ENCODE measurements at places on chromosomes 11 and 22. TPM values are rescaled to one million over a fixed set of nuclear protein-coding genes. Genes with fewer than 3 reads are reported as not detected.

- DNase-seq: peak; percentile 68
Observed at GRCh38 chr22:36762687-36763260, 13.1 kb downstream of the IFT27 start.

- DNase-seq: peak; percentile 58
Observed at GRCh38 chr11:33266393-33267215, 9.4 kb downstream of the HIPK3 start.

DNA sequence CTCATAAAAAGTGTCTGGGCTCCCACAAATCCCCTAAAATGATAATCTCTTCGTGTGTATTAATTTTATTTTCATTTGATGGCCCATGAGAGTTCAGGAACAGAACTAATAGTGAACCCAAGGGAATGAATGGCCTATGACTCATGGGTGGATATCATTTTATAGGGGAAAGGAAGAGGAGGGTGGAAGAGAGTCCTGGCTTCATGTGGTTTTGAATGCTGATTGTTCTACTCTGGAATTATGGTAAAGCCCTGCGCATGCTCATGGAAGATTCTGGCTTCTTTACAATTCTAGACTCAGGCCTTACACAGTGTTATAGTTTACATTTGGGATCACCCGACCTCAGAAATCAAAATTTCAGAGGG, 35.2 kb downstream of the MAML2 start:
- peak; percentile 95 for DNase-seq

GRCh38 chr11:66231561-66231960, 36.9 kb upstream of the RAB1B start:
- DNase-seq: no peak

DNA sequence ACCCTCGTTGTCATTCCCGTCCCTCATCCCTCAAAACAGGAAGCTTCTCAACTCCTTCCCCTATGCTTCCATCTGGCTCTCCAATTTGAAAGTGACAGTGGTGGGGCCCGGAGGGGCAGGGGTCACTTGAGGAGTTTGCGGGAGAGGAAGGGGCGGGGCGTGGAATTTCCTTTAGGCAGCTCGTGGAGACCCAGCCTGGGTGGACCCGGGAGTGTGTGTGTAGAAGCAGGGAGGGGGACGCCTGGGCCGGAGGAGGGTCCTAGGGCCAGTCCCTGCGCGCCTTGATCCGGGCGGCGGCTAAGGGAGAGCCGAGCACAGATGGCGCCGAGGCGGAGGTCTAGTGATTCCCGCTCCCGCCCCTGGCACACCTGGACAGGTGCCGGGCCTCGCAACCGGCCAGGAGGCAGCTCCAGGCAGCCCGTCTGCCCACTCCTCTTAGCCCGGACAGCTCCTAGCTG, 7.8 kb upstream of the PAX6 start:
- no peak for DNase-seq

GRCh38 chr11:24593332-24593731, 96.5 kb downstream of the LUZP2 start:
- peak; percentile 4 for DNase-seq

GRCh38 chr11:128357073-128357472, 230.3 kb downstream of the ETS1 start:
- DNase-seq: no peak

DNA sequence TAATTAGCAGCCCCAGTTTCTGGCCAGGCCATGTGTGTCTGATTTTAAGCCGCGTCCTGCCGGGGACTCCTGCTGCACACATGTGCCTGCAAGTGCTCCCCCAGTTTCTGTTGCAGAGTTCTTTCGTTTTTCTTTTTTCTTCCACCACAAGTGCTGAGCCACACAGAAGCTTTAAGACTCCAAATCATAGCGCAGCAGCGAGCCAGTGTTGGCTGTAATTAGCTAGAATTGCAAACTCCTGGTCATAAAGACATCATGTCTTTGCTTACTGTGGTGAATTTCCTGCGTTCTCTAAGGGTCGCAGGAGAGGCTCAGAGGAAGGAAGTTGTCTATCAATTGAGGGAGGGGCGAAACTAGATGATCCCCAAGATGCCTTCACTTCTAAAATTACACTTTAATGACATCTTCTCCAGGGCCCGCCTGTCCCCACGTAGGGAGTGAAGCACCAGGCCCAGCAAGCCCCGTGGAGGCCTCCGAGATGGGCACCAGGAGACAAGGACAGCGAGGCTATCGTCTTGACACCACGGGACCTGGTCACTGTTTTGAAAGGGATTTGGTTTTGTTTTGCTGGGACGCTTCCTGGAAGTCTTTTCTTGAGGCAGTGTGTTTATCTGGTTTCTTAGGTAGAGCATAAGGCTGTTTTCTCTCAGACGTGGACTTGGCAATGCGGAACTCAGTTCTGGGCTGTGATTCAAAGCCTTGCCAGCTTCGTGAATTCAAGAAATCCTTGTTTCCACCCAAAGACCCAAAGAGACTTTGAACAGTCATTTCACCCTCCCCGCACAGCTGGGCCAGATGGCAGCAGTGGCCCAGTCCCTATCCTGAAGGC, 71.8 kb downstream of the UBASH3B start:
- DNase-seq: no peak

DNA sequence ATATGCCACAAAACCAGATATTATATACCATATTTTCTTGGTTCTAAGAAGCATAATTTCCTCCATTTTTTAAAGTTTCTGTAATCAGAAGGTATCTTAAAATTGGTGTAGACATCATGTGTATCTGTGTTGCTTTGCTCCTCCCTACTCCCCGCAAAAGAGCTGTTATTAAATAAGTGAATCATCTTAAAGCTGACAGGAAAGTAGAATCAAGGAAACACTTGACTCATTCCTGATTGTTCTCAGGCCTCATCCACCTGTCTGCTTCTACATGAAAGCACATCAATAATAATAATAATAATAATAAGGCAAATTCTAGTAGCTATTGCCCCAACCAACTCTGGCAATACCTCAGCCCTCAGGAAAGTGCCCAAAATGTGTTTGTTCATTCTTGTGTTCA, 26.2 kb upstream of the GUCY1A2 start:
- DNase-seq: no peak

GRCh38 chr22:46905415-46905814, 143.0 kb downstream of the TBC1D22A start:
- DNase-seq: no peak

DNA sequence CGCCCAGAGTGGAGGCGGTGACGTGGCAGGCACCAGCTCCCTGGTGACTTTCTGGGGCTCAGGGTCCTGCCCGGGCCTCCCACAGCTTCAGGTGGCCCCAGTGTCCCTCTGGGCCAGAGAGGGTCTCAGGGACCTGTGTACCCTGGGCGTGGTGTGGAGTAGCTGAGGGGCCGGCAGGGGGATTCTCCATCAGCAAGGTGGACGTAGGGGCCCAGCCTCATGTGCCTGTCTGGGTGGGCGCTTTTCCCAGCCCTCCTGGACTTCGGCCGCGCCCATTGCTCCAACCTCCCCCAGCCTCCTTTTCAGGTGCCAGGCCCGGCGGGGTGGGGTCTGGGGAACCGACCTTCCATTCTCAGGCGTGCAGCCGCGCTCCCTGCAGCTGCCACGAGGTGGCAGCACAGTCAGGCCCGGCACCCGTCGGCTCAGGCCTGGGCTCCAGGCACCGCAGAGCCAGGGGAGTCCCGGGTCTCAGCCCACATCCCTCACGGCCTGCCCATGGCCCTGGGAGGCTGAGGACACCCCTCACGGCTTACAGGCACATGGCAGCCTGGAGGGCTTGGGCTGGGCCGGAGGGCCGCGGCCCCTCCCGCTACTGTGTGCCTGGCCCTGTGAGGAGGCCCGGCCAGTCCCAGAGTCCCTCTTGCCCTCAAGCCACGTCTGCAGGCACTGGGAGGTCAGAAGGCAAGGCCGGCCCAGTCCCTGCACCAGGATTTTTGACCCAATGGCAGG, 19.9 kb upstream of the MUC5B start:
- peak; percentile 12 for DNase-seq

DNA sequence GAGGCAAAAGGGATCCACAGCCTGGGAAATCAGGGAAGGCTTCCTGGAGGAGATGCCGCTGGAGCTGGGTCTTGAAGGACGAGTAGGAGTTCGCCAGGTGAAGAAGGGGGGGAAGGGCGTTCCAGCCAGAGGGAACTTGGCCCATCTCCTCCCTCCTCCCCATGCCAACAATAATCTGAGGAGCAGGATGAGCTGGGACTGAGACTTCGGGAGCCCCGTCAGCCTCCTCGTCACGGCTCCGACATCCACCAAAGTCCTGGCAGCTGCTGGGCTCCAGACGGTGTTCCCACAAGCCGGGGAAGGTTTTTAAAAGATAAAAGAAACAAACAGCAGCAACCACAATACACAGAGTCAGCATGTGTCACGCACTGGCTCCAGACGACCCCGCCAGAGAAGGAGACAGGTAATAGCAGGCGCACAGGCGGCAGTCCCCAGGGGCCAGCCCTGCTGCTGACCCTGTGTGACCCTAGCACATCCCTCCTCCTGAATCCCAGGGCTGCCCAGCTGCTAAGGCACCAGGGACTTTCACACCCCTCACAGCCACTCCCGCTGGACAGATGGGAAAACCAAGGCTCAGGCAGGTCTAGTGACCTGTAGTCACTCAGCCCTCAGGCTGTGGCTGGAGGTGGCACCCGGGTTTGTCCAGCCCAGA, 37.3 kb downstream of the NUP50 start:
- peak; percentile 98 for DNase-seq

GRCh38 chr22:29149841-29150555, 55.7 kb upstream of the EMID1 start:
- DNase-seq: no peak

- peak; percentile 44 for DNase-seq
Observed at GRCh38 chr11:76524919-76525318, 80.1 kb downstream of the EMSY start.

- DNase-seq: peak; percentile 47
Observed at GRCh38 chr11:102733232-102733875, 8.6 kb upstream of the MMP8 start.

- DNase-seq: no peak
Observed at GRCh38 chr11:17387811-17388210, 648 bp downstream of the KCNJ11 start.

DNA sequence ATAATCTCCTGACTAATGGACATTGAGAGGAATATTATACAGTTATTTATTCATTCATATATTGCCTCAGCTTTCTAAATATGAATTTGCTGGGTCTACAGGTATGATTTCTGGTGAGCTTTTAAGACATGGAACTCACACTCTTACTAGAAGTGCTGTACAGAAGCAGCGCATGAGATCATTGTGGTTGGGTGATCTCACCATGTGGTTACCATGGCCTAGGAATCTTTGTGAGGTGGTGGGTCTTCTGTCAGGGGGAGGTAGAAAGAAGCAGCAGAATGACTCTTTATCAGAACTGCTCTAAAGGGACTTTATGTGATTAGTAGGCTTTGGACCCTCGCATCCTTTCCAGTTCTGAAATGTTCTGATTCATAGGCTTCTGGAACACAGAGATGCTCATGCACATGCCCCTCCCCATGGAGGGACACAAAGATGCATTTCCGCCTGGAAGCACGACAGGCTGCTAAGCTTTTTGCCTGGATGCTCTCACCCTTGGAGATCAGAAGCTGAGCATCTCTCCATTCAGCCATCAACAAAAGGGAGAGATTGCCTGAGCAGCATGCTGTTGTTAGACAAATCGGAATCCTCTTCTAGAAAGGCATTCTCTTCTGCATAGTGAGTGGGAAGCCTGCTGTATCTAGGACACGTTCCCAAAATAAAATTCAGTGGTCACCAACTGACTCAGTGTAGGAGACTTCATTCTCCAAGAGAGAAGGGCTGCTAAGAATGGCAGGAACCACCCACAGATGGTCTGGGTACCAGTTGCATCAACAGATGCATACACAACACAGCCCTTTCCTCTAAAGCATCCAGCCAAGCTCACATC, 51.3 kb downstream of the KIRREL3 start:
- DNase-seq: peak; percentile 93

- peak; percentile 26 for DNase-seq
Observed at GRCh38 chr11:102112509-102112821, 2.2 kb downstream of the YAP1 start.

GRCh38 chr11:125202362-125202880, 37.9 kb downstream of the PKNOX2 start:
- no peak for DNase-seq

DNA sequence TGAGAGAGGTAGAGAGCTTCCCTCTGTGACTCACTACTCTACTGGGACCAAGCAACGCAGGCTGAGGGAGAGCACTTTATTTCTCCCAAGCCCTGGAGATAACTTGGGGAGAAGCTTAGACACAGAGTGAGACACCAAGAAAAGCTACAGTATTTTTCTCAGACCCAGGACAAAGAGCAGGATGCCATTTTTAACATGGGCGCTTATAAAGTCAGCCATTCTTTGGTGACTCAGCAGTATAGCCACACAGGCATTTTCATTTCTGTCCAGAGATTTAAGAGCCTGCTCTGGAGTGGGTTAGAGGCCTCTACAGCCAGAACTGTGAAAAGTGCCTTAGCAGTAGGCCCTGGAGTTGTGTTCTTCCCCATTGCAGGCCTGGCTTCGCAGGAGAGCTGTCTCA, 55.0 kb upstream of the GLYAT start:
- DNase-seq: no peak

The ENDOD1 gene
- total RNA-seq: 20.6 TPM

The TECTA gene
- total RNA-seq: 0.18 TPM

The ATXN10 gene
- 119 TPM for total RNA-seq

The OR56A1 gene
- total RNA-seq: not detected

The UPK3A gene
- total RNA-seq: not detected

The CHST1 gene
- not detected for total RNA-seq

The CSF2RB gene
- not detected for total RNA-seq

The TP53AIP1 gene
- not detected for total RNA-seq

The KCNE3 gene
- total RNA-seq: 0.18 TPM

The AP5B1 gene
- 2.2 TPM for total RNA-seq

The DERL3 gene
- total RNA-seq: 0.18 TPM
